ENCODE measurements at places on chromosomes 16 and 17.

- DNase-seq = no peak
These were observed 89.2 kb upstream of the BRD7 start for GRCh38 chr16:50457979-50458491.

DNA sequence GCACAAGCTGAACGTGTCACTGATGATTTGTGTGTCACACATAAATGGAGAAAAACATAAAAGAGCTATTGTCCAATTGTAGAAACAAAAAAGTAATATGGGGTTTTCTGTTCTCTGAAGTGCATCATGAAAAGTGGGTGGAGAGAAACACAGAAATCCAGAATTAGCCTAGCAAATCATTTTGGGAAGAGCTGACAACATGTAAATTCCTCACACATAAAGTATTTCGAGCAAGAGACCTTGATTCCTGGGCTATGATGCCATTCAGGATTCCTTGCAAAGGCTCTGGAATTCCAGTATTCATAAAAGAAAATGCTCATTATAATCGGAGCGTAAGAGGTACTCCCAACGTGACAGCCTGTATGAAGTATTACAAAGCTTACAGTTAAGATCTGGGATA is 1.1 kb downstream of the DCUN1D3 start:
- DNase-seq = no peak

DNA sequence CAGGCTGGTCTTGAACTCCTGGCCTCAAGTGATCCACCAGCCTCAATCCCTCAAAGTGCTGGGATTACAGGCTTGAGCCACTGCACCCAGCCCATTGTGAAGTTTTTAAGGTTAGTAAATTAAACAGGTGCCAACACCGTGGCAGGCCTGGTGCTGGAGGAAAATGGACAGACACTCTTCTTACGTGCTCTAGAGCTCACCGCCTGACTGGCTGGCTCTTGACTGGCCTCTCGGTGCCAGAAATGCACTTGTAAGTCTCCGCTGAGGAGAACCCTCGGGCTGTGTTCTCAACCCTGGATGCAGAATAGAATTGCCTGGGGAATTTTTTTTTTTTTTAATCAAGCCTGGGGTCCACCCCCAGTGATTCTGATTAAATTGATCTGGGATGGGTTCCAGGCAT is 10.3 kb upstream of the HAS3 start:
- DNase-seq = no peak

DNA sequence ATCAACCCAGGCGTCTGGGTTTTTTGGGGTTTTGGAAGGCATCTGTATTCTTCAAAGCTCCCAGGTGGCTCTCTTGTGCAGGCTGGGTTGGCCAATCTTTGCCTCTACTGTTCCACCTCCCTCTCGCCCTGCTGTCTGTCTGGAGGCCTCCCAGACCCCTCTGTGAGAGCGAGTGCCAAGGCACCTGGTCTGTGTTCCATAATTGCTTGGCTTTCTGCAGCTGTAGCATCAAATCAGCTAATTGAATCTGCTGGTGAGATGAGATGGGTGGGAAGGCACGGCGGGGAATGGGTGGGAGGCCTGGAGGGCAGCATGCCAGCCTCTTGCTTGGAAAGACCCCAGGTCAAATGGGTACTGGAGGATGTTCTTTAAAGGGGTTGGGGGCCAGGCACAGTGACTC is 52.5 kb upstream of the CLEC19A start:
- no peak for DNase-seq

DNA sequence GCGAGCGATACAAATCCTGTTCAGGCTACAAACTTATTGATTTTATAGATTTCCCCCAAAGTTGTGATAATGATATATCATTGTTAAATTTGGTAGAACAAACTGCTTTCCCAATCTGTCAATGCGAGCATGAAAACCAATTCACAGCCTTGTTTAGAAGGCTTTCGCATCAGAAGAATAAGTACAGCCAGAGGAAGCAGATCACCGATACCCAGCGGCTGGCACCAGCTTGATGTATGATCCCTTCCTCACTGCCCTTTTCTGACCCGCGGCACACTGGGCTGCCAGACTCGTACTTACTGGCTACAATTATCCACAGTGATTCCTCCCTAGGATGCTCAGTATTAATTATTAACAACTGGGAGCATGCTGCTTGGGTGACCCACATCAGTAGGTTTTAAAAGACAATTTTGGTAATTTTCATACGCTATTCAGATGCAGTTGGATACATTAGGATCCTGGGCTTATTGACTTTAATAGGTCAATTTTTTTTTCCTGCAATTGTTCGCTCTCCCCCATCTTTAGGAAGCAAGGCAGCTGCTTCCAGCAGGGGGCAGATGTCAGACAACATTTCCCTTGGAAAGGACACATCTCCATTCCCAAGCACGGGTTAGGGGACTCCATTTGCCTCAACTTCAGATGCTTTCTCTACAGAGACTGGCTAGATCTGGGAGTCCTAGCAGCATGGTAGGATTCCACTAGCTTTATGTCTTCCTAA is 582.7 kb upstream of the PSMD7 start:
- peak; percentile 28 for DNase-seq

DNA sequence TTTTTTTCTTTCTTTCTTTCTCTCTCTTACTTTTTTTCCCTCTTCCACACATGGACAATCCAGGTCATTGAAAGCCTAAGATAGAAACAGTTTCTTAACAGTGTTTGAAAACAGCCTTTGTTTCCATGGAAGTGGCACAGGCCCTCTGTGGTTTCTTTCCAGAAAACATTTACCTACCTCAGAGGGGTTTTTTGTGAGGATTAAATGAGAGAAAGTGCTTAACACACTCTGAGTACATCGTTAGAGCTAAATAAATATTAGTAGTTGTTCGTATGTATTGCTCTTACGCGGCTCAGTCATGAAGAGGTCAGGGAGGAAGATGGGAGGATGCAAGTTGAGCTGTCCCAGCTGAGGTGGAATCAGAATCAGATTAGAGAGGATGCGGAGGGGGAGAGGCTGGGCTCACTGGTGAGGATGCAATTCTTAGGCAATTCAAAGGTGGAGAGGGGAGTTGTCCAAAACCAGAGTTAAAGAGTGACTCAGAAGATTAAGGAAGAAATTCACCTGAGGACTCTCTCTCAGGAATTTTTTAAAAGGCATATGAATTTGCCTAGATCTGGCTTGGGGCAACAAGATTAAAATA is 345.4 kb downstream of the PMP22 start:
- DNase-seq = no peak

DNA sequence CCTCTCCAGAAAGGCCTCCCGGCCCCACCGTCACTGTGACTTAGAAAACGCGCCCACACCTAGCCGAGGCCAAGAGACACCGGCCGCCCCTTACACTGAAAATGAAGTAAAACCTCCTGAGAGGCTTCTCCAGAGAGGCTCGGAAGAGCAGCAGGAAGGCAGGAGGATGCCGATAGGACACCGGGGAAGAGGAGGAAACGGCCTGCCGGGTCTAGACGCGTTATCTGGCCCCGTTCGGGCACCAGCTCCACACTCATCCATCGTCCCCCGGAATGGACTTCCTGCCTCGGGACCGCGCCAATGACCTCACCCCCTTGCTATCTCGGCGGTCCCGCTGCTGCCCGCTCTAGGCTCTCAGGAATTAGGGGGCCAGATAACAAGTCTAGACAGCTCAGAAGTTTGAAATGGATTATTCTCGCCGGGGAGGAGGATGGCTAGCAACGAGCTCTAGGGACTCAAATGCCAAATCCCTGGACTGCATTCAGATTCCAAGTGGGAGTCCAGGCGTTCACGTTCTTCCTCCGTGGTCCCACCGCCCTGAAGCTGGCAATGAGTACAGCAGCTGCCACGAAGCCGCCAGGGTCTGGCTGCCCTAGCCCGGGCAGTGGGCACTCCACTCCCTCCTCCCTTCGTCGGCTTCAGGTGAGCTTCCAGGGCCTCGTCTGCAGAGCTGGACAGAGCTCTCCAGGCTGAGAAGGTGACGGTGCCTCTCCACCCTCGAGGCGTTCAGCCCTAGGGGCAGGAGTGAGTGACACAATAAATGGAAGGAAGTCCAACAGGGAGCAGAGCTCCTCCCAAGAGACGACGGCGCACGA is 350.9 kb downstream of the FOXL1 start:
- no peak for DNase-seq

DNA sequence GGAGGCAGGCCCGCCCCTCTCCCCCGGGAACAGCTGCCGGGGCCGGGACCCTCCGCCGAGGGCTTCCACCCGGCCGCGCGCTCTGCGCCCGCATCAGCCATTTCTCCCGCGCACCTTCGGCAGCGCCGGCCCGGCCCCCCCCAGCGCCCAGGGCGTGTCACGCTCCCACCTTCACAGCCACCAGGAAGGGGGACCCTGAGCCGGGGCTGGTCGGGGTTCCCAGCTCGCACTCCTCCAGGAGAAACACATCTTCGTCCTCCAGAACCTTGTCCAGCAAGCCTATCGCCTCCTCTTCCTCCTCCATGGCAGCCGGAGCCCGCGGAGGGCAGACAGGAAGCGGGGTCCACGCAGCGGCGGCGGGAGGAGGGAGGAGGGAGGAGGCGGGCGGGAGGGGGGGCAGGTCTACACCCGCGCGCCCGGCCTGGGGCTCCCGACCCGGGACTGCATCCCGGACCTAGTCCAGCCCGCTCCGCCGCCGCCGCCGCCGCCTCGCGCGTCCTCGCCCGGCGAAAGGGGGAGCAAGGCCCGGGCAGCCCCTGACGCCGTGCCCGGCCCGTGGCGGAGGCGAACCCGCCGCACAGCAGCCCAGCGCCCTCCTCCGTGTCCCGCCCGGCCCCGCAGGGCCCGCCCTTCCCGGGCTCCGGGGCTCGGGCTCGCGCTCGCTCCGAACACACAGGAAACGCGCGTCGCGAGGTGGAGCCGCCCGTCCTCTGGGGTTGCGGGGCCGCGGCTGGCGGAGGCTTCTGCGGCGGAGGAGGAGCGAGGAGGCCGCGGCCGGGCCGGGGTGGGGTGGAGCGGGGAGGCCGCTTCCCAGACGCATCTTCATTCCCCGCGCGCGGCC is 70.8 kb downstream of the ABR start:
- no peak for DNase-seq

DNA sequence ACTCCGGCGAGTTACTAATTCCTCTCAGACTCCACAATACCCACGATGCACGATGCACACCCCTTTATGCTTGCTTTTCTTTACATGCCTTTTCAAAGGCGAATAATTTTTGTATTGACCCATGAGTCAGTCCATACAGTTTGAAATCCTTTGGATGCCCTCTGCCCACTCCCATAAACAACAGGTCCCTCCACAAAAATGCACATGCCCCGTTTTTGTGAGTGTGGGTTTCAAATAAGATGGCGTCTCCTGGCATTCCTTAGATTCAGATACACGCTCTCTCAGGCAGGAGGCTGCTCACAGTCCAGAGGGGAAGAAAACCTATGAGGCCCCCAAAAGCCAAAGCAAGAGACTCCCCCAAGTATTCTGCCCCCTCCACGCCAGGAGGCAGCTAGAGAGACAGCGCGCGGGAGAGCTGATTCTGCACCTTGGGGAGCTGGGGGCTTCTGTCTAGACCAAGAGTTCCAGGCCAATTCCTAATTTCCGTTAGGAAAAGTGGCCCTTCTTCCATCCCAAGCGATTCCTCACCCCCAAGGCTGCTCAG is 19.6 kb upstream of the HOXB9 start:
- no peak for DNase-seq

- peak; percentile 17 for DNase-seq
These were observed 1.2 kb downstream of the DUSP14 start for GRCh38 chr17:37490638-37491614.

DNA sequence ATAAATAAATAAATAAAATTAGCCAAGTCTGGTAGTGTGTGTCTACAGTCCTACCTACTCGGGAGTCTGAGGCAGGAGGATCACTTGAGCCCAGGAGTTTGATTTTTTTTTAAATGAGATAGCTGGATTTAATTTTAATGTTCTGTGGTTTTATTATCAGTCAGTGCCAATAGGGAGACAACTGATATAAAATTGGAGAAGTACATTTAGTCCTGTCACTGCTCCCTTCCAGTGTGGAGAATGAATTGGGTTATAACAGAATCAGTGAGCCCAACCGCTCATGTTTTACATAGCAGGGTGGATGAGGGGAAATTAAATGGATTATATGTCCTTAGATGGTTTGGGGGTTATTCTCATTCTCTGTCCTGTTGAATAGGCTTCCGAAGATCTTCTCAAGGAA is 6.2 kb downstream of the NME1 start:
- no peak for DNase-seq

GRCh38 chr16:81831722-81832126 is 52.6 kb downstream of the PLCG2 start:
- DNase-seq = peak; percentile 14

GRCh38 chr17:38421871-38422827 is 6.1 kb upstream of the ARHGAP23 start:
- no peak for DNase-seq

DNA sequence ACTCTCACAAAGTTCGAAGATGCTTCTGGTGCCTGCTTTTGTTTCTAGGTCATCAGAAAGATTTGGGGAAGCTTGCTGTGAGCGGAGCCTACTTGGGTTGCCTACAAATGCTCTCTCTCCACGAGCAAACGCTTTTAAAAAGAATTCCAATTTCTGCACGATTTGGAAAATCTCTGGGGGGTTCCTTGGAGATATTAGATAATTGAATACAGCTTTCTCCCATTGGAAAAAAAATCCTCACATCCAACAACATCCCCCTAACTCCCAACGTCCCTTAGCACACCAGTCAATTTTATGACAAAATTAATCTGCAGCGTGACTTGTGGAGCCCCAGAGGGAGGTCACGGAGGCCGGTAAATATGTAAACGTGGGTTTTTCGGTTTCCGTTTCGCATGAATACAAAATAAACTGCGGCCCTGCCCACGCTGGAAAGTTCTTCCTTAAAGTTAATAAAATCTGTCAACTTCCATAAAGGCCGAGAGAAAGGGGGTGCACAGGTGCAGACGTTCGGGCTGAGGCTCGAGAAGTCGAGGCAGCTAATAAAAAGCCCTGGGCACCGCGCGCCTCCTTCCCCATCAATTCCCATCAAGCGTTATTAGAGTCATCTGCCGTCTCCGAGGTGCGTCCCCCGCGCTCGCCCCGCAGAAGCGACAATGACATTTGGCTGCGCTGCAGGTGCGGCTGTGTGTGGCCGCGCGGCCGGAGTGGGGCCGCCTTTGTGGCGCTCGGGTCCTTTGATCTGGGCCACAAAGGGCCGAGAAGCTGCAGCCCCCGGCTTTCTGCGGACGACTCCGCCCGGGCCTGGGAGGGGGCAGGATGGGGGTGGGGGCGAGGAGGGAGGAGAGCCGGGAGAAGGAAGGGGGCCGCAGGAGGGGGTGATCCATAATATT is 37.6 kb downstream of the SALL1 start:
- DNase-seq = no peak

DNA sequence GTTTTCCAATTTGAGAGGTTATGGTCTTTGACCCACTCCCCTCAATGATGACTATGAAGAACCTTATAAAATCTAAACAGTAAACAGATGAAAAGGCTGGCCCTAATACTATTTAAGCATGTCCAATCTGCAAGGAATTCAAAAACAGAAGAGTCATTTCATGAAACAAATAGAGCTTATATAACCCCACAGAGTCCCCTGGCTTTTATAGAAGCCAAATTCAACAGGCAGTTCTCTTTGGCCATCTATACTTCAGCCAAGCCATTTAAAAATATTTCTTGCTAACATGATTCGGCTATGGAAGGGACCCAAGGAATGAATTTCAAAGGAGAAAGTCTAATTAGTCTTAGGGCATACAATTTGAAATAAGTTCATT is 43.4 kb downstream of the SPOP start:
- DNase-seq = no peak

- DNase-seq = no peak
These were observed 37.9 kb downstream of the NUP88 start for GRCh38 chr17:5381542-5381941.
